ENCODE measurements at places on chromosomes 2 and 18. TPM values are rescaled to one million over a fixed set of nuclear protein-coding genes. Genes with fewer than 3 reads are reported as not detected.

Gene AGXT
- not detected for total RNA-seq

Gene GPR45
- not detected for total RNA-seq

Gene RNF25
- 37.7 TPM for total RNA-seq

Gene PAPOLG
- total RNA-seq: 14.5 TPM

All from bladder microvascular endothelial cell (primary cell).